ENCODE measurements at places on chromosomes 5 and 9. TPM values are rescaled to one million over a fixed set of nuclear protein-coding genes. Genes with fewer than 3 reads are reported as not detected.

GRCh38 chr9:114804505-114804904 is 1.3 kb downstream of the TNFSF15 start:
- H3K4me1 ChIP-seq, result peaks cover 38% of the 10 kb centered on the region
- H3K4me3 ChIP-seq, result no peak overlapping the region
- no peak for DNase-seq
- H3K36me3 ChIP-seq, result no peaks in the 10 kb centered on the region

DNA sequence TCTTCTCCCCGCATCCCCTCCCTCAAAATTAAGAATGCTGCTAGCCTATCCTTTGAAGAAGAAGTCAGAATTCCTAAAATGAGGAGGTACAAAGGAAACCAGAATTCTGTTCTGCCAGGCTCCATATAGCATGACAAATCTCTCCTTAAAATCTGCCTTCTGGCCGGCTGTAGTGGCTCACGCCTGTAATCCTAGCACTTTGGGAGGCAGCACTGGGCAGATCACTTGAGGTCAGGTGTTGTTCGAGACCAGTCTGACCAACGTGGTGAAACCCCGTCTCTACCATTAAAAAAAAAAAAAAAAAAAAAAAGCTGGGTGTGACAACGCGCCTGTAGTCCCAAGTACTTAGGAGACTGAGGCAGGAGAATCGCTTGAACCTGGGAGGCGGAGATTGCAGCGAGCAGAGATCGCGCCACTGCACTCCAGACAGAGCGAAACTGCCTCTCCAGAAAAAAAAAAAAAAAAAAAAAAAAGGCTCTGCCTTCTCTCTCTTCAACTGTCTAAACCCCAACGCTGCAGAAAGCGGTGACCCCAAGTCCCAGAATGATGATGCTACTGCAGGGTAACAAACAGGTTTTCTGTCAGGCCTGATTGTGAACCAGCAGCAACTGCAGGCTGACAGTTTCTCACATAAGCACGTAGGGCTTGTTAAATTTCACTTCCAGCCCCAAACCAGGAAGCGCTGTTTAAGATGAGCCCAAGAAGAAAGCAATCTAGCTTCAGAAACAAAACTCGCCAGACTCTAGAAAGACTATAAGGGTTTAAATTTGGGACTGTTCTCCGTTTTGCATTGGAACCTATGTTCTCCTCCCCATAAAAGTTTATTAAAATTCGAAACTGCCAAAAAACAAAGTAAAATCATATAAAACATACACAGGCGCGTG is 963 bp upstream of the CAST start:
- no peaks in the 10 kb centered on the region for H3K27me3 ChIP-seq
- peak overlapping the region; percentile 97 for H3K27ac ChIP-seq
- DNase-seq, result peak; percentile 54
- peak overlapping the region; percentile 97 for H3K4me3 ChIP-seq
- peaks cover 18% of the 10 kb centered on the region for H3K4me1 ChIP-seq

DNA sequence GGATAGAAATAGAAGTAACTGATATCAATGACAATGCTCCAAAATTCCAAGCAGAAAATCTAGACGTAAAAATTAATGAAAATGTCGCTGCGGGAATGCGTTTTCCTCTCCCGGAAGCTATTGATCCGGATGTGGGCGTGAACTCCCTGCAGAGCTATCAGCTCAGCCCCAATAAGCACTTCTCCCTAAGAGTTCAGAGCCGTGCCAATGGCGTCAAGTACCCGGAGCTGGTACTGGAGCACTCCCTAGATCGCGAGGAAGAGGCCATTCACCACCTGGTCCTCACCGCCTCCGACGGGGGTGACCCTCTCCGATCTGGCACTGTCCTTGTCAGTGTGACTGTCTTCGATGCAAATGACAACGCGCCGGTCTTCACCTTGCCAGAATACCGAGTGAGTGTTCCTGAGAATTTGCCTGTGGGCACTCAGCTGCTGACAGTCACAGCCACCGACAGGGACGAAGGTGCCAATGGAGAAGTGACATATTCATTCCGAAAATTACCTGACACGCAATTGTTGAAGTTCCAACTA is 818 bp downstream of the PCDHGA10 start:
- H3K36me3 ChIP-seq, result peaks cover 38% of the 10 kb centered on the region
- no peak for DNase-seq
- peaks cover 67% of the 10 kb centered on the region for H3K27me3 ChIP-seq
- peak overlapping the region; percentile 93 for H3K4me3 ChIP-seq

DNA sequence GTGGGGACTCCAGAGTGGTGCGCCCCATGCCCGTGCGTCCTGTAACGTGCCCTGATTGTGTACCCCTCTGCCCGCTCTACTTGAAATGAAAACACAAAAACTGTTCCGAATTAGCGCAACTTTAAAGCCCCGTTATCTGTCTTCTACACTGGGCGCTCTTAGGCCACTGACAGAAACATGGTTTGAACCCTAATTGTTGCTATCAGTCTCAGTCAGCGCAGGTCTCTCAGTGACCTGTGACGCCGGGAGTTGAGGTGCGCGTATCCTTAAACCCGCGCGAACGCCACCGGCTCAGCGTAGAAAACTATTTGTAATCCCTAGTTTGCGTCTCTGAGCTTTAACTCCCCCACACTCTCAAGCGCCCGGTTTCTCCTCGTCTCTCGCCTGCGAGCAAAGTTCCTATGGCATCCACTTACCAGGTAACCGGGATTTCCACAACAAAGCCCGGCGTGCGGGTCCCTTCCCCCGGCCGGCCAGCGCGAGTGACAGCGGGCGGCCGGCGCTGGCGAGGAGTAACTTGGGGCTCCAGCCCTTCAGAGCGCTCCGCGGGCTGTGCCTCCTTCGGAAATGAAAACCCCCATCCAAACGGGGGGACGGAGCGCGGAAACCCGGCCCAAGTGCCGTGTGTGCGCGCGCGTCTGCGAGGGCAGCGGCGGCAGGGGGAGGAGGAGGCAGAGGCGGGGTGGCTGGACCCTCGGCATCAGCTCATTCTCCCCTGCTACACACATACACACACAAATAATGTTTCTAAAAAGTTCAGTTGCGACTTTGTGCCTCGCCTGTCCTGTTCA is 668 bp downstream of the GLIS3 start:
- H3K36me3 ChIP-seq, result no peaks in the 10 kb centered on the region
- peaks cover 93% of the 10 kb centered on the region for H3K27me3 ChIP-seq
- H3K4me3 ChIP-seq, result peak overlapping the region; percentile 76
- H3K27ac ChIP-seq, result no peak overlapping the region
- DNase-seq, result no peak
- H3K4me1 ChIP-seq, result peaks cover 8% of the 10 kb centered on the region

The KCNV2 gene
- polyA plus RNA-seq, result not detected

DNA sequence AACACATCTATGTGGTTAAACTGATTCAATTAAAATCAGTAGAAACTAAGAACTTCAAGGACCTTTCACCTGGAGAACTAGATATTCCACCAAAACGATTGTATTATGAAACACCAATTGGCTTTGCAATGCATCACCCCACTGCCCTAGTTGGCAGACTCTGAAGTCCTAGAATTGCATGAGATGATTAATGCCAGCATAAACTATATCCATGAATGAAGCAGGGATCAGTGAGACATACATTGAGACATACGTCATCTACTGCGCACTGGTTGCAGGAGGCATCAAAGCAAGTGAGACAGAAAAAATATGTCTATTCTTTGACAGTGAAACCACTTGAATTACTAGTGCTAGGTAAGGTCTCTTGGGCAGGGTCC is 9.7 kb upstream of the ZNF354A start:
- no peak overlapping the region for H3K27ac ChIP-seq
- H3K36me3 ChIP-seq, result no peaks in the 10 kb centered on the region
- no peak overlapping the region for H3K4me3 ChIP-seq
- H3K27me3 ChIP-seq, result peaks cover 24% of the 10 kb centered on the region

- H3K4me3 ChIP-seq, result no peak overlapping the region
- no peak overlapping the region for H3K27ac ChIP-seq
- H3K4me1 ChIP-seq, result no peaks in the 10 kb centered on the region
- H3K36me3 ChIP-seq, result no peaks in the 10 kb centered on the region
- no peaks in the 10 kb centered on the region for H3K27me3 ChIP-seq
Observed at GRCh38 chr5:29240379-29240778, 1953.1 kb upstream of the CDH6 start.

- H3K27ac ChIP-seq, result no peak overlapping the region
- H3K4me3 ChIP-seq, result no peak overlapping the region
- peaks cover 4% of the 10 kb centered on the region for H3K36me3 ChIP-seq
- DNase-seq, result peak; percentile 49
Observed at GRCh38 chr9:105608721-105609598, 51.0 kb downstream of the FKTN start.

DNA sequence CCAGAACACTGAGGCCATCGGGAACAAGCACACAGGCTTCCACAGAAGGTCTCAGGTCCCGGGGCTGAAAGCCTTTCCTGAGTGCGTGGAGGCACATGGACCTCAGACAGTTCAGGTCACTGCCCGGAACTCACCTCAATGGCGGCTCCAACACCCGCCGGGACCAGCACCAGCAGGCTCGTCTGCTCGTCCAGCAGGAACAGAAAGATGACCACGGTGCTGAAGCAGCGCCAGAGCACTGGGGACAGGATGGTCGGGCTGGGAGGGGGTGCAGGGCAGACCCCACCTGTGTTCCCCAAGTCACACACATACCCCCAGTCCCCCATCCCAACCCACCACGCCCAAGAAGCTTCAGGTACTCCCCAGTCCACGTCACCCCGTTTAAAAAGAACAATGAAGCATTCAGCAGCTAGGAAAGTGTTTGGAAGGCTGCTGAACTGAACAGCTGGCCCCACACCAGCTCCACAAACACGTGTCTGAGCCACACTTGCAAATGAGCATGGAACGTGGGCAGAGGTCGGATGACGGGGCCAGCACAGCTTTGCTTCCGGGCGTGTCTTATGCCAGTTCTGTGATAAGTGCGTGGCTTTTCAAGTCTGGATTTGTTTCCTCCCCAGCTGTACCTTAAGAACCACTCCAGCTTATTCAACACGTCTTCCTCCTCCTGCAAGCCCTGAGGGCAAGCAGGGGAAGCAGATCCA is 14.6 kb downstream of the CLPTM1L start:
- no peaks in the 10 kb centered on the region for H3K27me3 ChIP-seq
- H3K27ac ChIP-seq, result no peak overlapping the region
- H3K36me3 ChIP-seq, result peaks cover 12% of the 10 kb centered on the region
- no peak for DNase-seq
- H3K4me3 ChIP-seq, result no peak overlapping the region
- peaks cover 17% of the 10 kb centered on the region for H3K4me1 ChIP-seq

- peaks cover 50% of the 10 kb centered on the region for H3K36me3 ChIP-seq
- H3K27ac ChIP-seq, result no peak overlapping the region
- H3K4me3 ChIP-seq, result no peak overlapping the region
- no peaks in the 10 kb centered on the region for H3K27me3 ChIP-seq
Observed at GRCh38 chr5:80722916-80723315, 68.1 kb upstream of the DHFR start.

The C9 gene
- polyA plus RNA-seq, result not detected

- peak; percentile 39 for DNase-seq
- no peak overlapping the region for H3K4me3 ChIP-seq
- no peaks in the 10 kb centered on the region for H3K4me1 ChIP-seq
- no peaks in the 10 kb centered on the region for H3K36me3 ChIP-seq
- peaks cover 9% of the 10 kb centered on the region for H3K27me3 ChIP-seq
Observed at GRCh38 chr9:108565651-108566378, 290.0 kb downstream of the ACTL7B start.

DNA sequence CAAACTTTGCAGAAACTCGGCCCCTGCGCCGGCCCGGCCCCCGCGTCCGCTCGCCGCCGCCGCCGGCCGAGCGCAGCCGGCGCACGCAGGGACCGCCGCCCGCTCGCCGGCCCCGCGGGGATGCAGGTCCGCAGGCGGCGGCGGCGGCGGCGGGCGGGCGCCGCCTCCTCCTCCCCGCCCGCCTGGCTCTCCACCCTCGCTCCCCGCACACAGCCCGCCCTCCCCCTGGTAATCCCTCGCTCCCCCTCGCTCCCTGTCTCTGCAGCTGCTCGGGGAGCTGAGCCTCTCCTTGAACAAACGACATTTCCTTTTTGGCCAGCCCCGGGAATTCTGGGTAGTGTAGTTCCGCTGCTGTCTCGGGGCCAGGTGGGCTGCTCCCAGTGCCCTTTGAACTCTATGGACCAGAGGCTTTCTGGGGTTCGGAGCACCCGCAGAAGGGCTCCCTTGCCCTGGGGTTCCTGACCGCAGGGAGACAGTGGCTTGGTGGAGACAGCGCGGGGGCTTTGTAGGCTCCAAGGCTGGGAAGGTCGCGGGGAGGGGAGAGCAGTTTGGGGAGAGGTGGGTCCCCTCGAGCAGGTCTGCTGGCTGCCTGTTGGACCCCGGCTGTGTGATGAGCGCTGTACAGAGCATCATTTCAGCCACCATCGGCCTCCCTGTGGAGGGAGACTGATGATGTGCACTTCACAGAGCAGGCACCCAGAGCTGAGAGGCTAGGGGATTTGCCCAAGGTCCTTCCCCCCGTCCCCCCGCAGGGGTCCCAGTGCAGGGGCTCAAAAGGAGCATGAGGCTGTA is 1.8 kb upstream of the FAM78A start:
- peaks cover 4% of the 10 kb centered on the region for H3K36me3 ChIP-seq
- H3K4me1 ChIP-seq, result peaks cover 42% of the 10 kb centered on the region
- H3K27ac ChIP-seq, result peak overlapping the region; percentile 78

- H3K4me1 ChIP-seq, result no peaks in the 10 kb centered on the region
- H3K27me3 ChIP-seq, result no peaks in the 10 kb centered on the region
- H3K4me3 ChIP-seq, result no peak overlapping the region
- H3K36me3 ChIP-seq, result no peaks in the 10 kb centered on the region
Observed at GRCh38 chr9:11755951-11756350, 937.2 kb upstream of the TYRP1 start.

DNA sequence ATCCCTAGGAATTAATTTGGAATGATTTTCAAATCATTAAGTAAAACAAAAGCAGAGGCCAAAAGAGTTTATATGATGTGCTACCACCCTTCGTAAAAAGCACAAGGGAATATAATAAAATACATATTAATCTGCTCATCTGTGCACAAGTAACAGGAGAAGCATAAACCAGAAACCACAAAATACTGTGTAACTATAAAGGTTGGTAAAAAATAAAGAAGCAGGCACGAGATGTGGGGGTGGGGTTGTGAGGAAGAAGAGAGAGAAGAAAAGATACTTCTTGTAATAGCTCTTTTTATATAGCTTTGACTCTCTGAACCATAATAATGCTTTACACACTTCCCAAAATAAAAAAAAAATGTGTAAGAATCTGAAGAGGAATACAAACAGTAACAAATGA is 214.9 kb upstream of the EFNA5 start:
- no peaks in the 10 kb centered on the region for H3K4me1 ChIP-seq
- peaks cover 8% of the 10 kb centered on the region for H3K36me3 ChIP-seq
- no peak overlapping the region for H3K27ac ChIP-seq
- no peaks in the 10 kb centered on the region for H3K27me3 ChIP-seq

The OTULINL gene
- 0.36 TPM for polyA plus RNA-seq

- H3K36me3 ChIP-seq, result no peaks in the 10 kb centered on the region
- H3K4me1 ChIP-seq, result no peaks in the 10 kb centered on the region
- DNase-seq, result no peak
- no peaks in the 10 kb centered on the region for H3K27me3 ChIP-seq
- no peak overlapping the region for H3K27ac ChIP-seq
Observed at GRCh38 chr5:91885291-91886265, 502.5 kb upstream of the ARRDC3 start.
